ENCODE measurements at places on chromosomes 2 and 18.
A peak's percentile ranks its signal among the peaks of the same experiment; 100 is the strongest.

DNA sequence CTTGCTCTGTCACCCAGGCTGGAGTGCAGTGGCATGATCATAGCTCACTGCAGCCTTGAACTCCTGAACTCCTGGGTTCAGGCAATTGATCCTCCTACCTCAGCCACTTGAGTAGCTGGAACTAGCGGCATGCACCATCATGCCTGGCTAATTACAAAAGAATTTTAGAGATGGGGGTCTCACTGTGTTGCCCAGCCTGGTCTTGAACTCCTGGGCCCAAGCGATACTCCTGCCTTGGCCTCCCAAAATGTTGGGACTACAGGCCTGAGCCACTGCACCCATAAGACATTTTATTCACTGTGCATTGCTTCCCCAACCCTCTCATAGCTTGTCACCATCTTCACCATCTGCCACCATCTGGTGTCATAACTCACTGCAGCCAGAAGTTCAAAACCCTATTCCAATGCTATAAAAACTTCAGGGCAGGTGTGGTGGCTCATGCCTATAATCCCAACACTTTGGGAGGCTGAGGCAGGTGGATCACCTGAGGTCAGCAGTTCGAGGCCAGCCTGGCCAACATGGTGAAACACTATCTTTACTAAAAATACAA is 78.7 kb downstream of the NCAPH start:
- DNase-seq, result no peak

GRCh38 chr2:54109848-54110247 is 5.6 kb upstream of the ACYP2 start:
- no peak for DNase-seq

- peak; percentile 35 for DNase-seq
These were observed 260.9 kb downstream of the RAD51AP2 start for GRCh38 chr2:17257189-17257909.

- no peak for DNase-seq
These were observed 64.8 kb downstream of the NPPC start for GRCh38 chr2:231861288-231861931.

DNA sequence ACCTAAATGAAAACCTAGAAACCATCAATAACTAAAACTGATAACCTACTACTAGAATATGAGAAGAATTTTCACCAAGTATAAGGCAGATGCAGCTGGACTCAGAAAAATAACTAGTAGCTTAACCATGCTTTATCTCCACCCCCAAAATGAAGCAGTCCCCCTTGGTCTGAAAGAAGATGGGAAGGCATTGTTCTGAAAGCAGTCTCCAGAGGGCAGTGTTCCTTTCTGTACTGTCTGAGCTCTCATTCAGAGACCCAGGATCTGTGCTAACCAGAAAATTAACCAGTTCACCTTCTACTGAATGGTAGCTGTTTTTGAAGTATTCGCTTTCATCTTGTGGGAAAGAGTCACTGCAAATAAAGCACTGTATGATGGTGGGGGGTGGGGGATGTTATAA is 273.0 kb downstream of the PDE11A start:
- peak; percentile 51 for DNase-seq

- no peak for DNase-seq
These were observed 31.7 kb downstream of the CELF4 start for GRCh38 chr18:37533647-37534584.

Data from RKO (cell line).